ENCODE measurements at places on chromosomes 1 and 21.
A peak's percentile ranks its signal among the peaks of the same experiment; 100 is the strongest.

DNA sequence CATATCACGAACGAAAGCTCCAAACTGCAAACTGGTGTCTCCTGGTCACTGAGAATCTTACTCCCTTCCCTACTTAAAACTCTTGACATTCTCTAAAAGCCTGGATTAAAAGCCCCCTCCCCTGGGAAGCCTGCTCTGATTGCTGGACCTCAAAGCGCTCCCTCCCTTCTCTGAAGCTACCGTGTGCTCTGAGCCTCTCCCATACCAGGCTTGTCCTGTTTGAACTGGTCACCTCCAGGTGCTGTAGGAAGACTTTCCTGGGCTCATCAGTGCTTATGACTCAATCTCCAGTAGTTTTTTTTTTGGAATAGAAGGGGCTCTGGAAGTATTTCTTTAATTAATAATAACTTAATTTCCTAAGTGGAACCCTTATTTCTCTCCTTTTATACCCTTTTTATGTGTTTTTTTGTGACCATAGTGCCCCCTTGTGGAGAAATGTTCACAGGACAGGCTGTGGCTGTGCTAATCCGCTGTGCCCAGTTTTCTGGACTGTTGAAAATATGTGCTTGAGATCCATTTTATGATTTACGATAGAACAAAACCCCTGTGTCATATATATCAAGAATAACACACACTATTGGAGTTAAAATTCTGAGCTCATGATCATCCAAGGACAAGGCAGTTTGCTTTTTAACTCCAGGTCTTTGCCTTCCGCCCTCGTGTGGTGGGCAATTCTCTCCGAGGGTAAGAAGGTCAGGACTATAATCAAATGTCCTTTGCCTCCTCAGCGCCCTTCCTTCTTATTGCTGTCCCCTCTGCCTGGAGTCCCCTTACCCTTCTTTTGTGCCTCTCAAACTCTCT is 16.9 kb downstream of the MTARC1 start:
- peak; percentile 16 for DNase-seq

- peak; percentile 58 for DNase-seq
These were observed 23.3 kb downstream of the CNIH4 start for GRCh38 chr1:224380003-224380402.

GRCh38 chr21:31733551-31734149 is 1.7 kb upstream of the SCAF4 start:
- DNase-seq: no peak

GRCh38 chr1:30406996-30407864 is 316.2 kb downstream of the MATN1 start:
- DNase-seq: no peak

GRCh38 chr21:35635261-35635660 is 425.1 kb downstream of the SETD4 start:
- DNase-seq: no peak

GRCh38 chr21:25528515-25528914 is 78.8 kb downstream of the MRPL39 start:
- DNase-seq: no peak

DNA sequence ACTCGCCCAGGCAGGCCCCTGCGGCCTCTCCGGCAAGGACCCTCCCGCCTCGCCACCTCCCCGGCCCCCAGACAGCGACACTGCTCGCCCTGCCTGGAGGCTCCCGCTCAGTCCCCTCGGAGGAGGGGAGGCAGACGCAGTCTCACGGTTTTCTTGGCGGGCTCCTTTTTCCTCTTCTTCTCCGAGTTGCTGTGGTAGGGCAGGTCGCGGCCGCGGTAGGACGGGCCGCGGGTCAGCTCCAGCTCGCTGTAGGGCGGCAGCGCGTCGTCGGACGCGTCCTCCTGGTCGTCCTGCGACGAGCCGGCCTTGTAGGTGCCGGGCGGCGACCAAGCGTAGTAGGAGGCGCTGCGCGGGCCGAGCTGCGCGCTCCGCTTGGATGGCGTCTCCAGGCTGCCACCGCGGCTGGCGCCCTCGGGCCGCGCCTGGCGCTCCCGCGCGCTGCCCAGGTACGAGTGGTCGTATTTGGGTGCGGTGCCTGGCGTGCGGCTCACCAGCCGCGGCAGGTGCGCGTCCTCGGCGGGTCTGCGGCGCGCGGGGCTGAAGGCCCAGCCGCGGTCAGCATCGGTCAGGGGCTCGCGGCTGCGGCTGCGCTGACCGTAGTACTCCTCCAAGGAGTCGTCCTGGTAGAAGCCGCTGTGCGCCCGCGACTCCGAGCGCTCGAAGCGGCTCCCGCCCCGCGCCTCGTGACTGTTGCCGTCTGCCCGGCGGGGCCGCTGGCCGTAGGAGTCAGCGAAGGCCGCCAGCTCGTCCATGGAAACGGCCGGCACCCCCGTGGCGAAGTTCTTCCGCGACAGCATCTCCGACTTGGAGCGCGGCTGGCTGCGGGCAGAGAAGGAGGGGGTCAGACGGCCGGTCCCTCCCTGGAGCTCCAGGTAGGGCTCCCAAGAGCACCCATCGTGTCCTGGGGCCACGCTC is 44.8 kb upstream of the TADA1 start:
- DNase-seq: no peak

DNA sequence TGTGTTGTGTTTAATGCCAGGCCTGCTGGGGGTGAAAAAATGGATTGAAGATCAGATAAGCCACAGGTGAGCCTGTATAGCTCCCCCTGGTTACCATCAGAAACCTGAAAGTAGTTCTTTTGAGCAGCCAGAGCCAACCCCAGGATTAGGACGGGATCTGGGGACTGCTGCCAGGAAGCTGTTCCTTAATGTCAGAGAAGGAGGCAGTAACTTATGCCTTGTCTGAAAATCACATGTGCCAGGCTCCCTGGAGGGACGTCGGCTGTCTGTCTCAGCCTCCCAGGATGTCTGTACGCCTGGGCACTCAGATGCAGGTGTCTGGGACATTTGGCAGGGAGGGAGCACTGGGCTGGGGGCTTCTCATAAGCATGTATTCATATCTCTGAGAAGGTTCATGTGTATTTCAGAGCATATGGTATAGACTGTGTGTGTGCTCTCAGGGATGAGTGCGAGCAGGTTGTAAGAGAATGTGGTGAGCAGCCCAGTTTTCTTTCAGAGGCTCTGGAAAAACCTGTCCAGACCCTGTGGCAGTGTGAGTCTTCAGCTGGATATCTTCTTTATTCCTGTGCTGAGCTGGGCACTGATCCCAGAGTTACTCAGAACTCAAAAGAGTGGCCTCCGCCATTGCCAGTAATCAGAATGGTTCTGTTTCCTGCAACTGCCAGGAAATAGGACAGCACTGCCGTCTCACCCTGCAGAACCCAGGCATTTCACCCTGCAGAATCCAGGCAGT is 2.8 kb downstream of the FAM43B start:
- no peak for DNase-seq

- no peak for DNase-seq
These were observed 164.4 kb downstream of the SDCCAG8 start for GRCh38 chr1:243420016-243420945.

GRCh38 chr21:45517249-45518065 is 24.8 kb downstream of the SLC19A1 start:
- DNase-seq: no peak

DNA sequence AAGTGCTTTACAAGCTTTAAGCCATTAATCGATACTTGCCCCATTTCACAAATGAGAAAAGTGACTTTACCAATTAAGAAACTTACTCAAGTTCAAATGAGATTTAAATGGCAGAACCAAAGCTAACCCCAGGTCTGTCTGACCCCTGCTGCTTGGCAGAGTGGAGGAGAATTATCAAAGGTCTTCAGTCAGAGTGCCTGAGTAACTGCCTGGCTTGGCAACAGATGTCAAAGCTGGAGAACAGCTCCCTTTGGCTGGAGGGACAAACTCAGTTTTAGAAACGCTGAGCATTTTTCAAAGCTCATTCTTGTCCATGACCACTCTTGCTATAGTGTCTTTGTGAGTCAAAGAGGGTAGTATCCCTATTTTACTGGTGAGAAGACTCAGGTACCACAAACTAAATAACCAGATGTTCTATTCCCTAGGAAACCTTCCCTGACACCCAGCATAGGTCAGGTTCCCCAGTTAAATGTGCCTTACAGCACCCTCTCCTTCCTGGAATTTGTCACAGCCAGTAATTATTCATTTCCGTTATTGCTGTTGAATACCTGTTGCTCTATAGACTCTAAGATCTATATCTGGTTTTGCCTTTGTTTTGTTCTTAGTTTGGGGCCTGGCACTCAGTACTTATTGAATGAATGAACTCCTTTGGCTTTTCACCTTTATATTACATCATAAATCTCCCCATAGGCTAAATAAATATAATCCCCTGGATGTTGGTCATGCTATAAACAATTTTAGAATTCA is 5.0 kb upstream of the BCAR3 start:
- DNase-seq: no peak

GRCh38 chr1:3009556-3009955 is 11.7 kb upstream of the ACTRT2 start:
- no peak for DNase-seq

All from CD4-positive, alpha-beta T cell treated with Interleukin-17A for 4 hours (primary cell).